ENCODE measurements at places on chromosomes 13 and 19.

DNA sequence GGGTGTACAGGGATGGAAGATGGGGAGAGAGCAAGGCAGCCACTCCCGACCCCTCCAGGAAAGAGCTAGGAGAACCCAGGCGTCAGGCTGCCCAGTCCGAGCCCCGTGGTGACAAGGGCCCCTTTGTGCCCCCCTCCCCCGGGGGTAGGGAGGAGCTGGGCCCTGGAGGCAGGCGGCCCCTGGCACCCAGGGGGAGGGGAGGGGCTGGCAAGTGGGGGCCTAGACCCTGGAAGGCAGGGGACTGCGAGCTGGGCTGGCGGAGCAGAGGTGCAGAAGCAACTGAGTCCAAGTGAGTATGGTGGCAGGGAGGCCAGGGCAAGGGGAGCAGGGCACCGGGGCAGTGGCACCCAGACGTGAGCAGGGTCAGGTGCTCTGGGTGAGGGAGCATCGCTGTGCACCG lies at the start of gene MAG:
Gene MAG (plus strand): TSS at position 246 of the 400 bp plus-strand sequence. CDS start 3,248 bp downstream, outside the sequence.
- DNase-seq = no peak

- no peak for DNase-seq
Observed at GRCh38 chr19:15196360-15197005, 4.3 kb downstream of the NOTCH3 start.

DNA sequence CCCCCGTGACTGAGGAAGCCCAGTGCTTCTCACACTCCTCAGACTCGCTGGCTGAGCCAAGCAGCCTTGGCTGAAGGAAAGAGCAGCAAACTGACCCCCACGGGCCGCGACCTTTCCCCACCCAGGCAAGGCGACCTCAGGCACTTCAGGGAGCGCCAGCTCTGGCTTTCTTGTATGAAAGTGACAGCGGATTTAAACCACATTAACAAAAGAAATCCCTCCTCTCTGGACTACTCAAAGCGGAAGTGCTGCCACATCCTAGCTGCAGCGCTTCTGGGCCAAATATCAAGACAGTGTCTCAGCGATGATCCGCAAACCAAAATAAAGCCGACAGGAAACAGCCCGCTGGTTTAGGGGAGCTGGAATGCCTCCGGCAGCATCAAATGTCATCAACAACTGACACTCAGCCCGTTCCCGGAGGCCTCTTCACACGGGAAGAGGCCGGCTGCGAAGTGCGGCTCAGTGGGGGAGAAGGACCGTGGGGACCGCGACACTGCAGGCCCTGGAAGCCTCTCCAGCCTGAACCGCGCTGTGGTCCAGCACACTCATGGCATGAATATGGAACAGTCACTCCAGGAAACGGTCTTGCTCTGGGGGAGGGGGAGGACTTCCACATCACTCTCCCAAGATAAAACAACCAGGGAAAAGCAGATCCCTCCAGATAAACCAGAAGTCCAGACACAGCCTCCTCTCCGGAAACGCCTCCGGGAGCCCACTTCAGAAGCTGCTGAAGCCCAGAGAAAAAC lies 1.4 kb downstream of the RASA3 start:
- DNase-seq = no peak

DNA sequence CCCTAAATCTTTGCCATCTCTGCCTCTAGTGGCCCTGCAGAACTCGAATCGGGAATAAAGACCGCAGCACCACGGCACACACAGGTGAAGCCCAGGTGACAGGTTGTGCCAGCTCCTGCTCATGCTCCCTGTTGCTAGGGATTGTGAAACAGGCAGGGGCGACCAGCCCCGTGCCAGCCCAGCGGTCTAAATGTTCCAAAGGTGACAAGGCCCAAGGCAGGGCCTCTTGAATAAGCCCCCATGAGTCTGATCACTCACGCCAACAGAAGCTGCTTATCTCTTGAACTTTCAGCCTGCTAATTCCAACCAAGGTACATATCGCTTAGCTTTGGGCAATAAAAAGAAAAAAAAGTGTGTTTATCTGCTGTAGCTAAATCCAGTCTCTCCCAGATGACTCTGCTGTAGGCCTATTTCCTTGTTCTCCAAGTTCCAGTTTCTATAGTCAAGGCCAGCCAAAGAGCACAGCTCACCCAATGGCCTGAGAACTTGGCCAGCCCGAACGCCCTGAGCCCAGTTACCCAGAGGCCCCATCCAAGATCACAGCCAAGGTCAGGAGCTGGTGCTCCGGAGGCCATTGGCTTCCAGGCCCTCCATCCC lies 191.1 kb upstream of the GPR12 start:
- no peak for DNase-seq

DNA sequence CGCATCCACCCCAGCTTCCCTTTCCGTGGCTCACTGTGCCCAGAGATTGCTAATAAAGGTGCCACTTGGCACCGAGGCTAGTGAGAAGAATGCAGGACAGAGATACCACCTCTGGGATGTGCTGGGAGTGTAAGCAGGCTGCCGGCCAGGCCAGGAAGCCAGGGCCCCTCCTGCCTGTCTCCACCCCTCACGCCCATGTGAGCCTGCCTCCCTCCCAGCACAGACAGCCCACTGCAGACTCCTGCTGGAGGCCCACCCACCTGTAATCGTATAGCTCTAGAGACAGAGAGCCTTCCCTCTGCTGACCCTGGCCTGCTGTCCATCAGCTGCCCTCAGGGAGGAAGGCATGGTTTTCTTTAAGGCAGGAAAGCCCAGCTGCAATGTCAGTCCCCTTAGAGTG lies 13.9 kb downstream of the VSTM2B start:
- DNase-seq = no peak

DNA sequence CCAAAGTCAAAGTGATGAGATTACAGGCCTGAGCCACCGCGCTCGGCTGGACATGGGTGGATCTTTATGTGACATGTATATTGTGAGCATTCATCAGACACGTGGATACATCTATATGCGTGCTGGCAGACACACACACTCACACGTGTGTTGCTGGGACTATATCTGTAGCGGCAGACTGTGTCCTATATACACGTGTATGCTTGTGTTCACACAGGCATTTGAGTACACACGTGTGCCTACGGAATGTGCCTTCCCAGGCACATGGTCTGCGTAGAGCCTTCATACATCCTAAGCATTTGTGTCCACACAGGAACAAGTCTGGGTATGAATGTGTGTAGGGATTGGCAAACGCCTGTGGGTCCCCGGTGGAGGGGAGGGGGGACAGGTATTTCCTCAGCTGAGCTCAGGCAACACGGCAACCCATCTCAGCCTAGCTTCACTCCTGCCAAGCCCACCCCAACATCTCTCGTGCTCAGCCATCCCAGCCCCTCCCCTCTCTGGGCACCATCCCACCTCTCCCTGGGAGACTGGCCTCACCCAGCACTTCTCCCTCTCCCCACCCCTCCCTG lies 2.6 kb downstream of the UNC13A start:
- DNase-seq = no peak

All from activated CD4-positive, CD25-positive, alpha-beta regulatory T cell treated with anti-CD3 and anti-CD28 coated beads, Interleukin-2, amount 50 U/mL, for 16 hours (primary cell).